Stimulated activated naive CD8-positive, alpha-beta T cell treated with anti-CD3 and anti-CD28 coated beads, Interleukin-15, Interleukin-2, amounts not matched to agents 100 U/mL and 50 U/mL, for 24 hours (primary cell): ENCODE measurements at places on chromosomes 13 and 19.
A peak's percentile ranks its signal among the peaks of the same experiment; 100 is the strongest.

- DNase-seq: no peak
Measured at GRCh38 chr19:17236811-17237543, 8.7 kb downstream of the NR2F6 start.

- no peak for DNase-seq
Measured at GRCh38 chr13:106156468-106156867, 379.0 kb downstream of the EFNB2 start.

DNA sequence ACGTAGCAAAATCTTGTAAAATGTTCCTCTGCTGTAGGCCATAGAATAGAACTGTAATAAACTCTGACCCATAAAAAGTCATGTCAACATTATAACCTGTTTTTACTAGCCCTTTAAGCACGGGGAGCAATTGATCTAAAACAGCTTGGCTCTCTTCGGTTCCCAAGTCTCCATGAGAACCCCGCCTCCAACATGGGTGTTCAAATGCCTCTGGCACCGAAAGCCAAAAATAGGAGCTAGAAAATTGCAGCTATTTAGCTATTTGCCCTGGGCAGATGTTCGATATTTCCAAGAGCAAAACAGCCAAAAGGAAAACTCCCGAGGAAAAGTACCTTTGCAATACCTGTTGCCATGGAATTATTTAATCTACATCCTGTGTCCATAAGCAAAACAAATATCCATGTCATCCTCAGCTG lies 563.1 kb downstream of the EFNB2 start:
- DNase-seq: no peak

DNA sequence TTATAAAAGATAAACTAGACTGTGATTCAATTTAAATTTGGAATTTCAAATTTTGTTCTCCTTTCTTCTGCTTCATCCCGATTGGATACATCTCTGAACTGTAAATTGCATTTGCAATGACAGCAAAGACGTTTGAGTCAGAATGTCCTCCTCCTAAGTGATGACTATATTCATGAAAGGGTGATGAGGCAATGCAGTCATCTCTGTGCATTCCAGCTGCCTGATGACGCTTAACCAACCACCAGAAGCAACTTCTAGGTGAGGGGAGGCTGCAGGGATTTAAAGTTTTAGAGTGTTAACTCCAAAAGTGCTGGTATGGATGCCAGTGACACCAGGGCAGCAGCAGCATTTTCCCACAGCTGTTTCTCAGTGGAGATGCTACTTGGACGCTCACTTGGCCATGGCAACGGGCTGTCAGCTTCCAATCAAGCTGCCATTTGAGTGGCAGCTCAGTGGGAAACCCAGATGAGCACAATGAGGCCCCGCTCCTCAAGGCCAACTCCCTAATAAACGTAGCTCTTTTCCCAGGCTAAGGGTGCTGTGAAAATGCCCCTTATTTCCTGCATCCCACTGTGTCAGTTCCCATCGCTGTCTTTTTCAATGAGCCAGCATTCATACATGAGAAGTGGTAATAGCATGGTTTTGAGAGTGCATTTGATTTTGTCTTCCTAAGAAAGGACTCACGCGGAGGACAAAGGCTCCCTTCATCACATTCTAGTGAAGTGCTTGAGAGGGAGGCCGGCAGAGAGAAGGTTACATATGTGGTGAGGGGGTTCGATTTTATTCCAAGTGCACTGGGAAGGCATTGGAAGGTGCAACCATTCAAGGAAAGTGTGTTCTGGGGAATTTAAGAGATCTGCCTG lies 45.2 kb upstream of the AMER2 start:
- DNase-seq: no peak

DNA sequence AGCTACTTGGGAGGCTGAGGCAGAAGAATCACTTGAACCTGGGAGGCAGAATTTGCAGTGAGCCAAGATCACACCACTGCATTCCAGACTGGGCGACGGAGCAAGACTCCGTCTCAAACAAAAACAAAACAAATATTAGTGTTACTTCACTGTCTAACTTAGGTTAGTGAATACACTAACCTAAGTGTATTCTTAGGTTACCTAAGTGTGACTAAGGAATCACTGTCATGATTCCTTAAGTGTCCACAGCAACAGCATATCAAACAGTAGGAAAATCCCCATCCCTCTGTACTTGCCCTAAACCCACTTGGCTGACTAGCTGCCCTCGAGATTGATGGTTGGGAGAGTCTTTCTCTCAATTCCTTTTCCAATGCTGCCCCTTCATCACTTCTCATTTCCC lies 11.8 kb upstream of the LRCH1 start:
- DNase-seq: no peak

- DNase-seq: peak; percentile 58
Measured at GRCh38 chr13:27170516-27171243, 931 bp downstream of the USP12 start.

GRCh38 chr13:48567515-48568369 lies 34.9 kb upstream of the RCBTB2 start:
- no peak for DNase-seq

DNA sequence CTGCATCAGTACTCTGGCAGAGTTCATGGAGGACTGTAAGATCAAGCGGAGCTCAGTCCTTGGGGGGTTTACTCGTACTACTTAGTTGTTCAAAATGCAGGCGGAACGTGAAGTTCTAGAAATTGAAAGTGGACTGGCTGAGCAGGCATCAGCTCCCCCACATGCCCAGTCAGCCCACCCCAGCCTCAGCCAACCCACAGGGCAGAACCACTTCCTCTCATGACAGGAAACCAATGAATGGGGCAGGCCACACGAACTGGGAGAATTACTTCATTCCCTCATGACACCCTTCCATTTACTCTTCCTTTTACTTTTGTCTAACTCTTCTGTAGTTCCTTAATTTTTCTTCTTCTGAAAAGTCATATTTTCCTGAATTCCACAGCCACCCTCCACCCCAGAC lies 71.9 kb downstream of the FLT1 start:
- DNase-seq: peak; percentile 51

DNA sequence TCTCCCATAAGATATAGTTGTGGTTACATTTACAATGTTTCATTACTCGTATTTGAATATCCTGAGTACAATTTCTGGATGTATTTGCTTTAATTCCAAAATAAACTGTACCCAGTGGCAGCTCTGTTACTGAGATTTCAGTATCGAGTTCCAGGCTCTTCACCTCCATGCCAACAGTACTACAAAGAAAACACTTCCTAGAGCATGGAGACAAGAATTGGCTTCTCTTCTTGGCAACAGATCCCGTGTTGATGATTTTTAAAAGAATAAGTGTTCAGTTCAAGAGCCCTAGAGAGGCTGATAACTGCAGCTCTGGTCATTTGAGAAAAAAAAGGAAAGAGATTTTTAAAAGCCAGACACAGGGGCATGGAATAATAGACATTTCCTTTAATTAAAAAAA lies 302.8 kb downstream of the EFNB2 start:
- no peak for DNase-seq

DNA sequence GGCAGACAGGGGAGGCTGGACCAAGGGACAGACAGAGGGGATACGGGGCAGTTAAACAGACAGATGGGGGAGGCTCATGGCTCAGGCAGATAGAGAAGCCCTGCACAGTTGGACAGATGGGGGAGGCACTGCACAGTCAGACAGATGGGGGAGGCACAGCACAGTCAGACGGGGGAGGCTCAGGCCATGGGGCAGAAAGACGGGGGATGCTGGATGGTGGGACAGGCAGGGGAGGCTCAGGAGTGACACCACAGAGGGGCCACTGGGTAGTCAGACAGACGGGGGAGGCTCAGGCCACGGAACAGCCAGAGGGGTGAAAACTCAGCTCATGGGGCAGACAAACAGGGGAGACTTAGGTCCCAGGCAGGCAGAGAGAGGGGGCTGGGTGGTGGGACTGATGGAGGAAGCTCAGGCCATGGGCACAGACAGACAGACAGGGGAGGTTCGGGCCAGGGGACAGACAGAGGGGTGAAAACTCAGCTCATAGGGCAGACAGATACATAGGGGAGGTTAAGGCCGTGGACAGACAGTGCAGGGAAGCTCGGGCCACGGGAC lies 886 bp downstream of the MFSD12 start:
- DNase-seq: peak; percentile 27

DNA sequence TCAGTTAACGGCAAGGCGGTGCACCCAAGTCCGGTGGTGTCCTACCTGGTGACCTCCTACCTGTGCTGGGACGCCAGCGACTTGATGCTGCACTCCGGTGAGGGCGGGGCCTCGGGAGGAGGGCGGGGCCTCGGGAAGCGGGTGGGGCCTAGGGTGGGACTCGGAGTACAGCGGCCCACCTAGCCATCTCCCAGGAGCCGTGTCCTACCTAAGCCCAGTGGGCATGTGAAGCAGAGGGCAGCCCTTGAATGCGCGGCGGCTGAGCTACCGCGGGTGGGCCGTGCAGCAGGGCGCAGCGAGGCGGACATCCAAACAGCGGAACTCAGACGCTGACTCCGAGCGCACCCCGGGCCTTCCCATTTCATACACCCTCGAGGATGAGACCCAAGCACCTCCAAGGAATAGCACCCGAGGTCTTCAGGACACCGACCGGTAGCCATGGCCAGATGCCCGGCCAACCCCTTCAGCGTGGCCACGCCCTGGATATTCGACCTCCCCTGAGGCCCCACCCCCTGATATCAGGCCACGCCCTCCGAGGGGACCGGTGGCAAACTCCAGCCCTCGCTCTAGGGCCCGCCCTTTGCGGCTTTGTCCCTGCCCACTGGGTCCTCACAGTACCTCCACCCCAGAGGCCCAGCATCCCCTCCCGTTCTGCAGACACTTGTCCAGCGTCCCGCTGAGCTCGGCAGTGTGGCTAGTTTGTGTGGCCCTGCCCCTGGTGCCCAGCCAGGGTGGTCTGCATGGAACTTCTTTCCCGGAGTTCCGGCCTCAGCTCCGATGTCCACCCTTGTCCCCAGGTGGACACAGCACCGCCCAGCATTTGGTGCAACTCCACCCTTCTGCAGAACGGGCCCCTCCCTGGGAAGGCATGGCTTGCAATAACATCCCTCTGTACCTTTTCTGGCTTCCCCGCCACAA lies 5.4 kb downstream of the KLK1 start:
- DNase-seq: peak; percentile 78

GRCh38 chr19:50998686-50999085 lies 2.7 kb downstream of the KLK8 start:
- no peak for DNase-seq

GRCh38 chr13:65830411-65831205 lies 1399.5 kb downstream of the PCDH9 start:
- no peak for DNase-seq

- peak; percentile 54 for DNase-seq
Measured at GRCh38 chr13:110616103-110617101, 1.1 kb downstream of the NAXD start.

GRCh38 chr19:58058467-58058866 lies 615 bp upstream of the ZNF135 start:
- DNase-seq: no peak

- no peak for DNase-seq
Measured at GRCh38 chr13:84121456-84121855, 239.2 kb upstream of the SLITRK1 start.

GRCh38 chr19:2561895-2562294 lies 86.0 kb downstream of the GADD45B start:
- DNase-seq: peak; percentile 83
